ENCODE measurements at places on chromosomes 13 and 19.

GRCh38 chr19:28884786-28885476 is 328.0 kb downstream of the UQCRFS1 start:
- DNase-seq: peak; percentile 42

GRCh38 chr13:63501702-63502101 is 2086.1 kb upstream of the PCDH20 start:
- no peak for DNase-seq

- DNase-seq: no peak
These were observed 113.9 kb upstream of the IRS2 start for GRCh38 chr13:109900320-109900719.

GRCh38 chr19:7391218-7391670 is 42.5 kb downstream of the ARHGEF18 start:
- no peak for DNase-seq

DNA sequence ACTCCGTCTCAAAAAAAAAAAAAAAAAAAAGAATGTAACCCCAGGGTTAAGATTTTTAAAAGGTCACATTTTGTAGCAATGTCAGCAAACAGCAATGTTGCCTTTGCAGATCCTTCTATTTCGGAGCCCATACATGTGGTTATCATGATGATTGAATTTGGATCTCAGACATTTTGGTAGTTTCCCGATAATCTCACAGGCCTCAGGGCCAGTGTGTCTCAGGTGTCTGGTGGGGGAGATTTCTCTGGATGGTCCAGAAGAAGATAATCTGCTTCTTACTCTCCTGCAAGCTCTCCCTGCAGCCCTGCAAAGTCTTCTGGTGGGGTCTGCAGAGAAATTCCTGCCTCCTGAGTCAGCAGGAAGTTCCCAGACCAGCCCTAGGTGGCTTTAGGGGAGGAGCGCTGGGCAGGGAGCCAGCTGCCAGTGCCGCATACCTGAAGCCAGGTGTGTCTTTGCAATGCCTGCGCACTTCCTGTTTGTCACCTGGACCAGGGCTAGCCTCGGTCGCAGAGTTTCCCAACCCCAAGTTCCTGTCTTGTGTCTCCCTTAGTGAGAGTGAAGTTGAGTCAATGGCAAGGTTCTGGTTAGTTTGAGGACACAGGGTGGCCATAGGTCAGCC is 1.4 kb downstream of the SH2D3A start:
- no peak for DNase-seq

- DNase-seq: no peak
These were observed 166.1 kb upstream of the SERP2 start for GRCh38 chr13:44207476-44207875.

GRCh38 chr19:34482380-34483250 is 1.1 kb downstream of the WTIP start:
- no peak for DNase-seq

DNA sequence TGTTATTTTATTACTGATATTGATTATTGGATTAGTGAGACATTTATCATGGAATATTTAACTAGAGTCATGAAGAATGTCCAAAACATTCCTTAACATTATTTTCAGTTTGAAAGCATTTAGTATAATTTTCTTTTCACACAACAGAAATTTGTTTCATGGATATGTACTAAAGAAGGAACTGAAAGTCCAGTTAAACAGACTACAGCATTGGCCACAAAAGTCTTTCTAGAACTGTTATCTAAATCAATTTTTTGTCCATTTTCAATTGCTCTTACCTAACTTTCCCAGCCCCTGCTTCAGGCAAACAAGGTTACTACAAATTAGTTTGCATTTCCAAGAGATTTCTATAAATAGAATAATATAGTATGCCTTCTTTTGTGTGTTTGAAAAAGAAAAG is 1018.0 kb upstream of the PCDH20 start:
- no peak for DNase-seq

DNA sequence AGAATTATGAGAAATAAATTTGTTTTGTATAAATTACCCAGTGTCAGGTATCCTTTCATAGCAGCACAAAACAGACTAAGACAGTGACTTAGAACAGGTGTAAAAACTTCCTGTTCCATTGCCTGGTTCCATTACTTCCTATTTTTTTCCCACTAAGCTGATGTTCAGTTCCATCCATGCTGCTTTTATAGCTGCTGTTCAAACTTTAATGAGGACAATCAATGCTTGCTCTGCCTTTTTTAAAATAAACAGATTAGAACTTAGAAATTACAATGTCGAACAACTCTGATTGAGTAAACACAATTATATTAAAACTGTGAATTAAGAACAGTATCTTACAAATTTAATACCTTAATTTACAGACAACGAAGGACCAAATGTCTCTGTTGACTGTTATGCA is 818.9 kb downstream of the OLFM4 start:
- no peak for DNase-seq

DNA sequence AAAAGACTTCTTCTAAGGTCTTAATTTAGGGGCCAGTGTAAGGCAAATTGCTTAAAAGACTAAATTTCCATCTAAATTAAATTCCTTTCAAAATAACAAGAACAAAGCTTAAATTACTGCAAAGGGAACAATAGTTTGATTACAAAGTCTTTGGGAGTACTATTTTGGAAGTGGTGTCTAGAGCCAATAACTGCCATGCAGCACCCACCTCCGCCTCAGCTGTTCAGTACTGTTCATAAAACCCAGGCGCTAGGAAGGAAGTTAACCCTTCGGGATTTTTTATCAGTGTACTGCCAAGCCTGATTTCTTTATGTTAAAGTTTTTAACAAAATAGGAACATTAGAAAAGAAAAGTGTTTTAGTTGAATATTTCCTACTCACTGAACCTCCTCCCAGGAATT is 210.1 kb downstream of the LIG4 start:
- no peak for DNase-seq

DNA sequence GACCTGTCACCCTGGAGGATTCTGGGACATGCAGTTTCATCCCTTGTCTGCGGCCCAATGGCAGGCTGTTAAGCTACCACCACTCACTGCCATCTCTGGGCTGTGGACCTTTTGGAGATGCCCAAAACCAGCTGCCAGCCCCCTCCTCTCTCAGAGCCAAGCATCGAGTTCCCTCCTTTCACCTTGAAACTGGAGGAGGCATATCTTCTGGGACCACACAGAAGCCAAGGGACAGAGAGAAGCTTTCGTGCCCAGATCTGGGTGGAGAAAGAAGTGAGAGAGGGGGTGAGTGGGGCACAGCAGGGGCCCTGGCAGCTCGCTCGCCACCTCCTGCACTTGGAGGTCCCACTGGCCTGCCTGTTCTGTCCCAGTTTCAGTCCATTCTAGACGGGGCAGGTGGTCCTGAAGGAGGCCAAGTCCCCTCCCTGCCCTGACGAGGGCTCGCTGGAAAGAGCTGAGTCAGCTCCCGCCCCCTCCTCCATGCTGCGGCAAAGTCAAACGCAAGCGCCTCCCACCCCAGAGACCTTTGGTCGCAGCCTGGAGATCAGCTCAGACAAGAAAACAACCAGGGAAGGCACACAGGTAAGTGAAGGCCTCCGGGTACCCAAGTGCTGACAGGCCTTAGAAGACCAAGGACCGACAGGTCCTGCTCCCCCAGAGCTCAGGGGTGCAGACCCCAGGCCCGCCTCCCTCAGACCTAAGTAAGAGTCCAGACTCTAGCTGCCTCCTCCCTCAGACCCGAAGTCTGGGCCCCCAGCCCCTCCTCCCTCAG is 3.8 kb downstream of the BCAT2 start:
- no peak for DNase-seq

DNA sequence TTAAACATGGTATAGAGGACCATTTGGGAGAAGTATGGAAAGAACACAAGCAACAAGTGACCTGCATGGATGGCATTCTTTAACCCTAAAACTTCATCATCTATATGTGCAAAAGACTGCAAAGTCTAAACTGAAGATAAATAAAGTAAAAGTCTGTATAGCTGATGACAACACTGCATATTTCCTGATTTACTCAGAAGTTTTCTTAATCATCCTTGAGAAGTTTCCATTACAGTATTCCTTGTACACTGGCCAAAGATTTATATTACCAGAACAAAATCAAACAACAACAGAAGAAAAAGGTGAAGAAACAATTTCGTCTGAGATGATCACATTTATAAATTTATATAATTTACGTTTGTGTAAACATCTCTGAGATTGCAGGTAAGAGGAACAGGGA is 805.7 kb downstream of the PCDH9 start:
- DNase-seq: no peak

DNA sequence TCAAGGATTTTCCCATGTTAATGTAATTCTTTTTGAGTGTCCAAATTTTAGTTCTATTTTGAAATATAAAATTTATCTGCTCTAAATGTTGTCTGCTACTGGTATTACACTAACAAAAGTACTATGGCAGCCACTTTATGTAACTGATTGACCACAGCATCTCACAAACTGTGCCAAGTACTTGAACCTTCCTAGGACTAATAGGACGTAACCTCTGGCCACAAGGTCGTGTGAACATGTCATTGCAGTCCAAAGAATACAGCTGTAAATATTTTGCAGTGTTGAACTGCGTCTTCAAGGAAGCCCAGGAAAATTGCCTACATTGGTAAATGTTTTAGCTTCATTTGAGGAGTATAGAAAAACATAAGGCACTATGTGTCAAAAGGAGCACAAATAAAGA is 1.9 kb downstream of the KCTD4 start:
- no peak for DNase-seq

DNA sequence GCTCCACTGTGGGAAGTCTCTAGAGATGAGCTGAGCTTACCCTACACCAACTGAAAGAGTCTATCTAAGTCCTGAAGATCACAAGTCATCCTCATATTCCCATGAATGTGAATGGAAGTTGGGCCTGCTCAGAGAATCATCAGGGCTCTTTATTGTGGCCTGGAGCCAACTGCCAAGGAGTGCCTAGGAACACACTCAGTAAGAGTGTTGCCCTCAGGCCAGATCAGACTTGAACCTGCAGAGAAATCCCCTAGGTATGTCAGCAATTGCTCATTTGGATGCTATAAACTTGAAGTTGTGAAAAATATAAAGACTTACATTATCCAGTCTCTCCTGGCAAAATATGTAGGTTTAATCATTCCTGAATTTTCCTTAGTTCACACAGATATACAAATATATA is 1070.2 kb downstream of the EFNB2 start:
- DNase-seq: no peak

DNA sequence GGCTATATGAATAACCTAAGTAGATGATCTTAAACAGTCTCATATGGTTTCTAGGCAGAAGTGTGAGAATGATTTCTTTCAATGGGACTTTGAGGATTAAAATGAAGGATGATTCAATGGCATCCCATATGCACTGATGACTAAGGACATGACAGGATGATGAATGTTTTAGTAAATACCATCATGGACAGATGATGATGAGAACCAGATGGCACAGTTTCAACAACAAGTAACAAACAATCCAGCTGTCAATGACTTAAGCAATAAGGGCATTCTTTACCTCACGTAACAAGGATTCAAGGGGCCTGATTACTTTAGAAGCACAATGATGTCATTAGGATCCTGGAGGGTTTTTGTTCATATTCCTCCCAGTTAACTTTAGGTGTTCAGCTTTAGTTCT is 2678.4 kb downstream of the PCDH9 start:
- no peak for DNase-seq

- DNase-seq: no peak
These were observed 79.4 kb downstream of the SERP2 start for GRCh38 chr13:44453069-44453468.

DNA sequence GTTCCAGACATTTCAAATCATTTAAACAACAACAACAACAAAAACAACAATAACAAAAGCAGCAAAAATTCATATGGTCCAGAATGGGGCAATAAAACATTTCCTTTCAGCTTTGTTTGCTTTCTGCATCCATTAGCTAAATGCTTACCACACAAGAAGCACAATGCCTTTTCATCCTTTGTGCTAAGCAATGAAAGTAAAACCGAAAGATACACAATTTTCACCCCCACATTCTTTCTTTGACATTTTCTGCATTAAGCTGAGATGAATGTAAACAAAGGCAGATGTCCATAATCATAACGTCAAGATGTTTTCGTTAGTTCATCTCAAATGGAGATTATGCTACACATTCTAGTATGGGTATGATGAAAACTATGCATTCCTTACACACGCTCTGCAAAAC is 568.5 kb downstream of the SLITRK6 start:
- DNase-seq: no peak

GRCh38 chr19:28405346-28405742 is 807.6 kb downstream of the UQCRFS1 start:
- DNase-seq: no peak

GRCh38 chr19:6023085-6023682 is 45.2 kb upstream of the RANBP3 start:
- DNase-seq: peak; percentile 62

GRCh38 chr19:30565636-30566035 is 193.5 kb downstream of the ZNF536 start:
- no peak for DNase-seq

- DNase-seq: no peak
These were observed 139.0 kb downstream of the GPC5 start for GRCh38 chr13:91537376-91537775.

- no peak for DNase-seq
These were observed 13.0 kb downstream of the OR7A5 start for GRCh38 chr19:14821937-14822336.

- no peak for DNase-seq
These were observed 19.8 kb downstream of the MYO9B start for GRCh38 chr19:17095141-17095919.

GRCh38 chr19:57682226-57682766 is 519 bp downstream of the ZNF551 start:
- no peak for DNase-seq

GRCh38 chr19:57719901-57720519 is 7.4 kb downstream of the ZNF671 start:
- DNase-seq: no peak

DNA sequence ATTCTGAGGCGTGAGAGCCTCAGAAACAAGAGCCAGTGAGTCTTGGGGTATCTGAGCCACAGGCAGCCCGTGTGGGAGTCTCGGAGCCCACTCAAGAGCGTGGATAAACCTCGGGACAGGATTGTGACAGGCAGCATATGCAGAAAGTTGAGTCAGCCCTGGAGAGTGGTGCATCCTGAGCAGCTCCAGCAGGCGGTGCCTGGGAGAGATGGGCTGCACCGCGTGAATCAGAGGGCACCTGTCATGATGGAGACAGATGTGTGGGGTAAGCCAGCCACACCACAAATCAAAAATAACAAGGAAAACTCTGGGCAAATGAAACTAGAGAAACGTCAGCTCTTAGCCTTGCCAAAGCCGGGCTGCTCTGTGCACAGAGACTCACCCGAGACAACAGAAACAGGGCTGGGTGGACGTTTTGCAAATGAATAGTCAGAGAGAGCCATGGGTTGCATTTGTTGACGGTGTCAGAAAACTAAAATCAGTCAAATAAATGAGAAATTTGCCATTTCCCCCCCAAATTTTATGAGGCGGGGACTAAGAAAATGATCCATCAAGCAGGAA is 30.0 kb upstream of the POP4 start:
- no peak for DNase-seq

- no peak for DNase-seq
These were observed 239.2 kb downstream of the LACC1 start for GRCh38 chr13:44118881-44119280.

GRCh38 chr13:97224544-97225300 is 2.6 kb downstream of the MBNL2 start:
- DNase-seq: no peak

- DNase-seq: no peak
These were observed 21.2 kb upstream of the CPB2 start for GRCh38 chr13:46126056-46126455.

GRCh38 chr19:43723588-43723987 is 7.7 kb downstream of the IRGC start:
- DNase-seq: no peak
